ENCODE measurements at places on chromosomes 4 and X.

DNA sequence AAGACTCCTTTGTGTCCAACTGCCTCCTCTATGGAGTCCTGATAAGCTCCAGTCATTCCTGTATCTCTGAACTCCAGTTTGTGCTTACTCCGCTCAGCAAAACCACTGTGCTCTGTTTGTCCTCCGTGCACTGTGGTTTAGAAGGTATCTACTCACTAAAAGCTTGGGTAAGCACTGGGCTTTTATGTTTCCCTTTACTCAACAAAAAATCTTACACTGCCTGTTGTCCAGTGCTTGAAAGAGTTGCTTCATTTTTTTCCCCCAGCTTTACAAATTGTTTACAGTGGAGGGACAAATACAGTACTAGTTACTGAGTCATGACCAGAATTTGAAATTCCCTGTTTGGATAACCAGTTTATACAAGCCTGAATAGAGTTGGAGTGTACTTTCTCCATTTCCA, 545.3 kb upstream of the FAT1 start:
- no peak for DNase-seq

- no peak for DNase-seq
These were observed 2.1 kb downstream of the HMGB2 start for GRCh38 chr4:173332021-173332487.

GRCh38 chr4:22607382-22607781, 85.4 kb upstream of the GBA3 start:
- DNase-seq, result no peak

DNA sequence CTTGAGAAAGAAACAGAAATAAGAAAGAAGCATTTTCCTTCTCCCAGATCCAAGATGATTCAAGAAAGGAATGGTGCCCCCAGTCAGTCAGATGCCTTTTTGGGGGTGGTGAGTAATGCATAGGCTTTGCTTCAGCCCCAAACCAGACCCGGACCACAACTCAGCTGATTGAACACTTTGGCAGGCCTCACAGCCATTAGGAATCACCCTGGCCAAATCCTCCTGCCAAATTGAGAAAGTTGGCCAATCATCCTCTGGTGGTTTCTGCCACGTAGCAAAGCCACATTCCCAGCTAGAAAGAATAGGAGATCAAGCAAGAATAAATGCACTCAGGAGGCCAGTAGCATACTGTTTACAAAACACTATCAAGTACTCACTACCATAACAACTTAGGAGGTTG, 33.7 kb downstream of the FRMD7 start:
- no peak for DNase-seq

Data from vagina (tissue), 2 donors.